ENCODE measurements at places on chromosomes 12 and 14.
A peak's percentile ranks its signal among the peaks of the same experiment; 100 is the strongest.

DNA sequence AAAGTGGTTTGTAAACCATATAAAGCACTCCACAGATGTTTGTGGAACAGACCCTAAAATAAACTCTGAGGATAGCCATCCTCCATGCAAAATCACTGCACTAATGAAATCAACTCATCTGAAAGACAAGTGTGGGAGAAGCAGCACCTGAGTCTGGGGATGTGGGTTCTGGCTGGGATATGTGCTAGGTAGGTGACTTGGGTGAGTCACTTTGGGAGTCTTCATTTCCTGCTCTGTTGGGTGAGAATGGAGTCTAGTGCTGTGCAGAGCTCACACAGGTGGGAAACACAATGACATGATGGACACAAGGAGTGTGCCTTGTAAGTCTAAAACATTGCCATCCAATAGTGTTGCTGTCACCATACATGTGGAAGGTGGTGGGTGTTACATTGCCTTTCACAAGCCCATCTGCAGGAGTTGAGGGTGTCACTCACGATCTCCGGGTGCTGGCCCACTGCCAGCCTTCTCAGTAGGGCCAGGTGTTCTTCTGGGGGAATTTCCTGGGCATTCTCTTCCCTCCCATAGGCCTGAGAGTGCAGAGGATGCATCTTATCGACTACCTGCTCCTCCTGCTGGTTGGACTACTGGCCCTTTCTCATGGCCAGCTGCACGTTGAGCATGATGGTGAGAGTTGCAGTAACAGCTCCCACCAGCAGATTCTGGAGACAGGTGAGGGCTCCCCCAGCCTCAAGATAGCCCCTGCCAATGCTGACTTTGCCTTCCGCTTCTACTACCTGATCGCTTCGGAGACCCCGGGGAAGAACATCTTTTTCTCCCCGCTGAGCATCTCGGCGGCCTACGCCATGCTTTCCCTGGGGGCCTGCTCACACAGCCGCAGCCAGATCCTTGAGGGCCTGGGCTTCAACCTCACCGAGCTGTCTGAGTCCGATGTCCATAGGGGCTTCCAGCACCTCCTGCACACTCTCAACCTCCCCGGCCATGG is 2.0 kb downstream of the SERPINA4 start:
- DNase-seq: no peak

GRCh38 chr12:52053536-52054209 is 2.4 kb downstream of the NR4A1 start:
- DNase-seq: no peak

DNA sequence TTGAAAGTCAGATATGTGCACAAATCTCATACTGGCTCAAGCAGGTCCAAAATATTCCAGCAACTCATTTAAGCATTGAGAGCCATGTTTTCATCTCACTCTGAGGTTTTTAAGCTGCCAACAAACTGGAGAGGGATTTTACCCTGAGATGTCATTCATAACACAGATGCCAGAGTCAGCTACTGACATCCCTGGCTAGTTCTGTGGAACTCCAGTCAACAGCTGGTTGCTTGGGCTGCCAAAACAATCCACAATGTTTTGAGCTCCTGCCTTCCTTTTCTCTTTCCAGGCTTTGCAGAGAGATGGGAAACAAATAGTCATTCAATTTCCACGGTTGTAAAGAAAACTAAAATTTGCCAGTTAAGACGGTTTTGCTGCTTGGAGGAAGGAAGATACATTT is 621.2 kb upstream of the FBXO33 start:
- DNase-seq: no peak

GRCh38 chr12:131151558-131152345 is 198.0 kb downstream of the ADGRD1 start:
- DNase-seq: no peak

- no peak for DNase-seq
Measured at GRCh38 chr14:83085725-83086124, 1552.1 kb upstream of the SEL1L start.

GRCh38 chr12:57127101-57127725 is 1.1 kb upstream of the LRP1 start:
- peak; percentile 69 for DNase-seq

GRCh38 chr12:130677957-130678558 is 38.0 kb downstream of the RIMBP2 start:
- no peak for DNase-seq

GRCh38 chr14:99363616-99364290 is 91.8 kb upstream of the BCL11B start:
- no peak for DNase-seq

DNA sequence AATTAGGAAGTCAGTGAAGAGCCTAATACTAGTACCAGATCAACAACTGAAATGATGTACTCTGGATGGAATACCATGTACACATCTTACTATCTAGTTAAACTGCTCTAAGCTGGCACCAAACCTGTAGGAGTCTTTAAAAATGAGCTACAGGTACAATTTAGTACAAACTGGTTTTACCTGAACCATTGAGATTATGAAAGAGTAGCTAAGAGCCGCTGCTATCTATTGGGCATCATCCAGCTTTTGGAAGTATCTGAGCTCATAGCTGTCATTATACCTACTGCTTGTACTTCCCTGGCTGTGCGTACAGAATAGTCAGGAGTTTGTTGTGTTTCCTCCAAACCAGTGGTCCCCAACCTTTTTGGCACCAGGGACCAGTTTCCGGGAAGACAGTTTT is 12.4 kb downstream of the TBC1D30 start:
- no peak for DNase-seq

- DNase-seq: peak; percentile 35
Measured at GRCh38 chr14:52315355-52315718, 1.2 kb downstream of the PTGER2 start.

Data from hematopoietic multipotent progenitor cell treated with erythropoietin and hydrocortisone succinate and interleukin-3 and kit ligand, for 8 days (in vitro differentiated cells).